Activated CD4-positive, alpha-beta memory T cell treated with anti-CD3 and anti-CD28 coated beads, Interleukin-2, amount 10 ng/mL, durations not matched to agents 7 days and 5 days (primary cell): ENCODE measurements at places on chromosomes 6 and 20. TPM values are rescaled to one million over a fixed set of nuclear protein-coding genes. Genes with fewer than 3 reads are reported as not detected.

GRCh38 chr20:33076662-33077372 is 2.6 kb upstream of the BPIFB4 start:
- no peak for DNase-seq

GRCh38 chr20:375265-375889 is 5.2 kb upstream of the TRIB3 start:
- no peak for DNase-seq

Gene SLC13A3
- not detected for total RNA-seq

Gene TCP11
- total RNA-seq = not detected
